ENCODE measurements at places on chromosomes 2 and 18.
A peak's percentile ranks its signal among the peaks of the same experiment; 100 is the strongest.

DNA sequence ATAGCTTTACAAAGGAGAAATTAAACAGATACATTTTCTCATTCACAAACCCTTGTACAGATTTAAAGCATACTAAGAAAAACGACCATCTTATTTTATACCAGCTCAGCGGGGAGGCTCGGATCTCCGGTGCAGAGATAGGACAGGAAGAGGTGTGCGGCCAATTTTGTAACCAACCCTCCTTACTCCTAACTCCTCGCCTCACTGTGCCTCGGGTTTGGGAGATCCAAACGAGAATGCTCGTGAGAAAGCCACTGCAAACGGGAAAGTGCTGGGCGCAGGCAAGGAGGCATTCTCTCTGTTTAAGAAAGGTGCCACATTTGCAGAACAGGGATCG lies 1.2 kb downstream of the KDSR start:
- DNase-seq, result no peak

GRCh38 chr18:8548186-8548585 lies 61.1 kb upstream of the RAB12 start:
- peak; percentile 8 for DNase-seq

DNA sequence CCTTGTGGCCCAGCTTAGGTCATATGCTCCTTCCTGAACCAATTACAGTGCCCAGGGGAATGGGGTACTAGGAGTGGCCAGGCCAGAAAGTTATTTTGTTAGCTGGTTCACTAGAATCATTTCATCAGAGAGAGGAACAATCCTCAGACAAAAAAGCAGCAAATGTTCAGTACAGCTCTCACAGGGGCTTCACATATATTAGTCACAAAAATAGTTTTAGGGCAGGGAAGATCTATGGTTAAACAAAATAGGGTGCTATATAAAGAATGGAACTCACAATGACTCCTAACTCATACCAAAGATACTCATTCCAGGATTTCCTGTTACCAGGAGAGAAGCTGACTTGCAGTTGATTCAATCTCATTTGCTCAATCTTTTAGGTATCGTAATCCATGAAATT lies 71.0 kb downstream of the CWC22 start:
- DNase-seq, result no peak

DNA sequence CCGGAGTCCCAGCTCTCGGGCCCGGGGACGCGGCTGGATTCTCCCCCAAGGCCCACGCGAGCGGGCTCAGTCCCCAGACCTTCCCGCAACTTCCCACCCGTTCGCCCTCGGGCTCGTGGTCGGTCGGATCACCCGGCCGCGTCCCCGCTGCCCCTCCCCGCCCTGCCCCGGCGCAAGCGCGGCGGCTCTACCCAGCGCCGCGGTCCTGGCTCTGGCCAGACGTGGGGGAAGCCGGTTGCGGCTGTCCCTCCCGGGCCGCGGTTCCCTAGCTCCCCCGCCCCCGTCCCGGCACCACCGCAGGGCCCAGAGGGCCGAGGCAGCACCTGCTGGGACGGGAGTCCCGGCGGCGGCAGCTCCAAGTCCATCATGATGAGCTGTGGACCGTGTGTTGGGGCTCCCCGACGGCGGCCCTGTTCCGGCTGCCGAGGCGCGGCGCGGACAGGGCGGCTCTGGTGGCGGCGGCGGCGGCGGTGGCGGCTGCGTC lies 276 bp downstream of the NFE2L2 start:
- DNase-seq, result no peak

GRCh38 chr2:138193416-138194213 lies 229.3 kb downstream of the HNMT start:
- no peak for DNase-seq

DNA sequence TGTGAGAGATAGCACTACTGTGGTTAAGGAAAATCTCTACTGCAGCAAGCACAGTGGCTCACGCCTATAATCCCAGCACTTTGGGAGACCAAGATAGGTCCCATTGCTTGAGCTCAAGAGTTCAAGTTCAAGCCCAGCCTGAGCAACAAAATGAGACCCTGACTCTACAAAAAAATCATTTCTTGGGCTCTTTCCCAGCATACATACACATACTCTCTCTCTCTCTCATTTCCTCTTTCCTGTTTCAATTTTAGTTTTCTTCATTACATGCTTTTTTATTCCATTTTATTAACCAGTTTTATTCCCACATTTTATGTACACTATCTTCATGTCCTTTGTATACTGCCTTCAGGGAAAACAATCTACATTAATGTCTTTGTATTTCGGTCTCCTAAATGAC lies 14.6 kb downstream of the WDR33 start:
- no peak for DNase-seq

GRCh38 chr2:126784621-126785020 lies 114.1 kb upstream of the TEX51 start:
- DNase-seq, result no peak

- no peak for DNase-seq
Measured at GRCh38 chr2:113112441-113112840, 15.0 kb upstream of the IL1RN start.

- DNase-seq, result no peak
Measured at GRCh38 chr2:173221937-173222594, 132.6 kb upstream of the CDCA7 start.
